ENCODE measurements at places on chromosomes 5 and 9. TPM values are rescaled to one million over a fixed set of nuclear protein-coding genes. Genes with fewer than 3 reads are reported as not detected.

Gene CDX1
- 325 TPM for polyA plus RNA-seq

DNA sequence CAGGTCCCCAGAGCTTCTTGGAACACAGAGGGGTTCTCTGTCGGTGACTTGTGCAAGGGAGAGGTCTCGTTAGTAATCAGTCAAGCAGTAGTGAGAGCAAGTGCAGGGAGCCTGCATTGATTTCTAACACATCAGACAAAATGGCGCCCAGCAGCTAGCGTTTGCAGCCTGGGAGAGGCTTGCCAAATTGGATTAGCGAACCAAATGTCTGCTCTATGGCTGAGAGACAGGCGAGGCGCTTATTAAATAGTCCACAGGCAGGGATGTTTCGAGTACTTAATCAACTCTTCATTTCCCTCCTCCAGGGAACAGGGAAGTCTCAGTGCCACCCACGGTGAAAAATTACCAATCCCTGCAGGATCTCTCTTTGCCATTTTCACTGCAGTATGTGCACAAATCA lies 131.4 kb upstream of the SHB start:
- no peak for DNase-seq

GRCh38 chr5:174399411-174399810 lies 325.0 kb upstream of the MSX2 start:
- no peak for DNase-seq

DNA sequence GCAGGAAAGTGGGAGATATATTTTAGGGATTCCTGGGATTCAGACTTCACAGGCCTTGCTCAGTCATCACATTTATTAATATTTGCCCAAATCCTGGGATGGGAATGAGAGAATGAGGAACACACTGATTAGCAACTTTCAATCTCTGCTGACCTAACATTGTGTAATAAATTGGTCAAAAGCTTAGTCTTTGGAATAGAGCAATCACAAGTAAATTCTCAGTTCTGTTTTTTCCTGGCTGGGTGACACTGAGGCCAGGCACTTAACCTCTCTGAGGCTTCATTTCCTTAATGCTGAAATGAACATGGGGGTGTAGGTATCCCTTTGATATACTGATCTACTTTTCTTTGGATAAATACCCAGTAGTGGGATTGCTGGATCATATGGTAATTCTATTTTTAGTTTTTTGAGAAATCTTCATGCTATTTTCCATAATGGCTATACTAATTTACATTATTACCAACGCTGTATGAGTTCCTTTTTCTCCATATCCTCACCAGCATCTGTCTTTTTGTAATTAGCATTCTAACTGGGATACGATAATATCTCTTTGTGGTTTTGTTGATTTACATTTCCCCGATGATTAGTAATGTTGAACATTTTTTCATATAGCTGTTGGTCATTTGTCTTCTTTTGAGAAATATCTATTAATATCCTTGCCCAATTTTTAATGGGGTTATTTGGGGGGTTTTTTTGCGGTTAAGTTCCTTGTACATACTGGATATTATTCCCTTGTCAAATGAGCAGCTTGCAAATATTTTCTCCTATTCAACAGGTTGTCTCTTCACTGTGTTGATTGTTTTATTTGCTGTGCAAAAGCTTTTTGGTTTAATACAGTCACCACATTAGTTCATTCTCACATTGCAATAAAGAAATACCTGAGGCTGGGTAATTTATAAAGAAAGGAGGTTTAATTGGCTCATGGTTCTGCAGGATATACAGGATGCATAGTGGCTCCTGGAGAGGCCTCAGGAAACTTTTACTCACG lies 36.8 kb upstream of the NIPBL start:
- no peak for DNase-seq

Gene ECSCR
- polyA plus RNA-seq = 2.5 TPM

DNA sequence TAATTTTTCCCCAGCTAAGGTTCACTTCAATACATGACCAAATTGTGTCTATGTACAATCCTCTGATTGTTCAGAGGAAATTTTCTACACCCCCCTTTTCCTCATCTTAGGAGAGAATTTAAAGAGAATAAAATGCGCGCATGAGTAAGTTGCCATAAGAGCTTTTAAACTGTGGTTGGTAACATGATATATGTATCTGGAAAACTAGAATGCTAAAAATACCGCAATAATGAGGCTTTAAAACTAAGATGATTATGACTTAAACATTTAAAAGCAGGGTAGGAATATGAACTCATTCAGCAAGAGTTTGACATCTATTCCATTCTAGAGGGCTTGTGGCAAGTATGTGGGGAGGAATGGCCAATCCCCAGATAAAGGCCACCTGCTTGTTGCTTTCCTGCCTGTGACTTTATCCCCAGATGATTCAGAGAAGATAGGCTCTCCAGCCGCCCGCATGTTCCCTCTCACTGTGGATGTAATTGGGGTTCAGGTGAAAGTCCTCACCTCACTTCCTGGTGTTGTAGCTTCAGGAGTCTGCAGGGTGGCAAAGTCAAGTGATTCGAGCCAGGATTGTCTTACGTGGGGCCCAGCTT lies 26.5 kb upstream of the BASP1 start:
- DNase-seq = no peak

DNA sequence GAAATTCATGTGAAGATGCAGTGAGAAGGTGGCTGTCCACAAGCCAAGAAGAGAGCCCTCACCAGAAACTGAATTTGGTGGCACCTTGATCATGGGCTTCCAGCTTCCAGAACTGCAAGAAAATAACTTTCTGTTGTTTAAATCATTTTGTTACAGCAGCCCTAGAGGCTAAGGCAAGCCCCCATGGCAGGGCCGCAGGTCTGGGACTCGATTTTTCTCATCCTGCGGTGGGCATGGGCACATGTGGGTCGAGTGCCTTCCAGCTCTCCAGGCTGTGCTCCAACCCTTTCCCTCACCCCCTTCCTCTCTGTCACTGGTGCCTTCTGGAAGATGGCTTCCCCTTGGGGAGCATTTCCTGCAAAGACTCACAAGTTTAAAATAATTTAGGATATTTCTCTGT lies 40.7 kb downstream of the AHRR start:
- no peak for DNase-seq

- DNase-seq = no peak
These were observed 28.7 kb downstream of the DNAJC21 start for GRCh38 chr5:34957857-34958690.

DNA sequence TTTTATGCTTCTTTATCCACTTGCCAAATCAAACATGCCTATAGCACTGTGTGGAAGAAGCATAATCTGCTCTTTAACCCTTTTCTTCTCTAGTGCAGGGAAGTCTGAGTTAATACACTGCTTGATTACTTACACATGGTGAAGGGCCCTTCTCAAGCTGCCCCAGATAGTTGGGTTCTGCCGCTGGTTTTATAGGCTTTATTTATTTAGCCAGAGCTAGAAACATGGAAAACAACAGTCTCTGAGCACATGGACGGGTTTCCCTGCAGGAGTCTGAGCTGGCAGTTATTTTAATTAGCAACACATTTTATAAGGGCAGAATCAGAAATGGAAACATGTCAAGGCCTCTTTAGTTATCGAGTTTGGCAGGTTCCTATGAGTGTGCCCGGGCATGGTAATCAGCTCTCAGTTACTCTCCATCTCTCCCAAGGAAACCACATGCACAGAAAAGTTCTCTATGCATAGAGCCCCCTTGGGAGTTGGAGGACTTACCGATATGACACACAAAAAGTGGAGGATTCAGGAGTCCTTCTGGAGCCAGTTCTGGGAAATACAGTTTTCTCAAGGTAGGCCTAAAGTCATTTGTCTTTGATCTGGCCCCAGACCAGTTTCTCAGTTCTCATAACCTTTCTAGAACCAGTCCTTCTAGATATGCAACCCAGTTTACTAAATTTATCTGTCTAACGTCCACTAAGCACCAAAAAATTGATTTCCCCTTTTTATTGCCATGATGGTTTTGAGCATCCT lies 564.8 kb downstream of the ACTL7B start:
- no peak for DNase-seq

DNA sequence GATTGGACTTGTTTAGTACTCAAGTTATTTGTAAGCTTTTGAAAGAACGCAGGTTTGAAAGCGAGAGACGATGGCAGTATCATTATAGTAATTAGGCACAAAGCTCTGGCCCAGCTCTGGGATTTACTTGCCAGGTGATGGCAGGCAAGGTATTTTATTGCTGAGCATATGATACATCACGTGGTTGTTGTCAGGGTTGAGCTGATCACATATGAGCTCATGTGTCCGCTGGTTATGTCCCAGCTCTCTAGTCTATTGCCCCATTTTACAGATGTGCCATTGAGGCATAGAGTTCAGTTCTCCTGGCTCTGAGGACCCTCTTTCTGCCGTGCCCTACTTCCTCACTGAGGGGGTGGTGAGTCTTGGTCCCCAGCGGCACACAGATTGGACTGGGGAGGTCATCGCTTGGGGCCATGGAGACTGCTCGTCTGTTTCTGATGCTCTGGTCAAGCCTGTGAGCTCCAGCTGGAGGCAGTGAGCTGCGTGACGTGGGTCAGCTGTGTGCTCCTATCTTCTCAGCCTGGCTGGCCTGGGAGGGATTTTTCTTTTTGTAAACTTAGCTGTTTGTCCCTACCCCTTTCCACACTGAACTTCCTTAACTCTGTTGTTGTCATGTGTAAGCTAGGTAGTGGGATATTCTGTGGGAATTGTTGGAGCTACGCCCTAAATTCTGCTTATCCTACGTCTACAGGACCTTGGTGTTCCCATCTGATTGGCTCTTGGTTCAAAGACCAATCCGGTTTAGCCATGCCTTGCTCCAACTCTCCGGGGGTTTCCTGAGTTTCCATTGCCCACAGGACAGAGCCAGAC lies 2.2 kb downstream of the NXNL2 start:
- DNase-seq = no peak

DNA sequence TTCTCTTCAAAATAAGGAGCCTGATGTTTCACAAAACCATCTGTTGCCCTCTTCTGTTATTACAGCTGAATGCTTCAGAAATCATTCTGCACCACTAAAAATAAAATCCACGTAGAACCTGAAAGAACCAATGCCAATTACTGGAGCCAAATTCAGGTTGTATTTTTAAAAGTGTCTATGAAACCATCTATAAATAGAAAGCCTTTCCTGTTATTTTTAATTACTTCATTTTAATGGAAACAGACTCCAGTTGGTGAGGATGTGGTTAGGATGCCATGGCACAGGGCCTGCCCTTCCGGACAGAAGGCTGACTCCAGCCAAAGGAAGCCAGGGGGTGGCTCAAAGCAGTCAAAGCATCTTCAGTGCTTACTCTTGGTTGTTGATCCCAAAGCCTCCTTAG lies 119.8 kb downstream of the TENT4A start:
- DNase-seq = no peak

DNA sequence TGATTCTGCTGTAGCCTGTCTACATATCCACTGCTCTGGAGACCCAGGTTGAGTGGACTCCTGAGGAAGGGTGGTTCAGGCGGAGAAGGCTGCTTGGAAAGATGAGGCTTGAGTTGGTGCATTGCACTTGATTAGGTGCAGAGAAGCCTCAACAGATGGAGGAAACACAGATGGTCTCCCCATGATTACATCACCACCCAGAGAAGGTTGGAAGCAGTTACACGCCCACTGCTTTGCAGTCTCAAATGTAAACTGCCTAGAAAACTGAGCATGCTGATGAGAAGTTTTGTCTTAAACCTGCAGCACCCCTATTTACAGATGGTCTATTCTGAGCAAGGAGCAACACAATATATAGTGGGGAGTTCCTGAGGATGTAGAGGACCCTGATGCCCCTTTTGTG lies 266.6 kb downstream of the PIK3R1 start:
- no peak for DNase-seq

DNA sequence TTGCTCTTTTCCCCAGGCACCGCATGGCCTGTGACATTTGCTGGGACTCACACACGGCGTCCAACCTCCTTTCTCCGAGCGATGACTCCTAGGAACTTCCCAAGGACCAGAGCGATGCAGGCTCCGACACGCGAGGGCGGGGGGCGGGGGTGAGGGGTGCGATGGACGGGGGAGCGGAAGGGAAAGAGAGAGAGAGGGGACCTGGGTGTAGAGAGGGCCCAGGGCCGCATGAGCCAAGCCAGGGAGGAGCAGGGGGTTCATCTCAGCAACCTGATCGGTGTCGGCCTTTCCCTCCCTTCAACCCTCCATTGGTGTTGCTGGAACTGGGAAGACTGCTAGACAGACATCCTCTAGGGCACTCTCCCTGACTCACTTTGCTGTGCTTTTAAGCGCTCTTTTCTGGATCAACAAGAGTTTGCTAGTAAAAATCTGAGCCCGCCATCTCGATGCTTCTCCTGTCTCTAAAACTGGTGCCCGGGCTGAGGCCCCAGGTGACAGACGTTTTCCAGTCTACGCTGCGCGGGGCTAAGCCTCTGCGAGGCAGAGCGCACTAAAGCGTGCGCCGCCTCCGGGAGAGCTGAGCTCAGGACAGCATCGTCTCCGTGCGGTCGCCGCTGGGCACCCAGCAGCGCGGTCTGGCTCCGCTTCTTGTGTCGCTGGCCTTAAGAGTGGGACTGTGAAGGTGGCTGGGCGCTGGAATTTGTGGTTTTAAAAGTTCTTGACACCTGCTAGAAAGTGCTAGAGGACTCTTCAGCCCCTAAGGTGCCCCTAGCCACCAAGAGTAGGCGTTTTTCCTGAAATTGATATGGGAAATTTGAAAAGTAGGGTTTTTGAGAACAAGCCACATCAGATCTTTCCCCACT lies 1.0 kb upstream of the TSLP start:
- DNase-seq = peak; percentile 63

DNA sequence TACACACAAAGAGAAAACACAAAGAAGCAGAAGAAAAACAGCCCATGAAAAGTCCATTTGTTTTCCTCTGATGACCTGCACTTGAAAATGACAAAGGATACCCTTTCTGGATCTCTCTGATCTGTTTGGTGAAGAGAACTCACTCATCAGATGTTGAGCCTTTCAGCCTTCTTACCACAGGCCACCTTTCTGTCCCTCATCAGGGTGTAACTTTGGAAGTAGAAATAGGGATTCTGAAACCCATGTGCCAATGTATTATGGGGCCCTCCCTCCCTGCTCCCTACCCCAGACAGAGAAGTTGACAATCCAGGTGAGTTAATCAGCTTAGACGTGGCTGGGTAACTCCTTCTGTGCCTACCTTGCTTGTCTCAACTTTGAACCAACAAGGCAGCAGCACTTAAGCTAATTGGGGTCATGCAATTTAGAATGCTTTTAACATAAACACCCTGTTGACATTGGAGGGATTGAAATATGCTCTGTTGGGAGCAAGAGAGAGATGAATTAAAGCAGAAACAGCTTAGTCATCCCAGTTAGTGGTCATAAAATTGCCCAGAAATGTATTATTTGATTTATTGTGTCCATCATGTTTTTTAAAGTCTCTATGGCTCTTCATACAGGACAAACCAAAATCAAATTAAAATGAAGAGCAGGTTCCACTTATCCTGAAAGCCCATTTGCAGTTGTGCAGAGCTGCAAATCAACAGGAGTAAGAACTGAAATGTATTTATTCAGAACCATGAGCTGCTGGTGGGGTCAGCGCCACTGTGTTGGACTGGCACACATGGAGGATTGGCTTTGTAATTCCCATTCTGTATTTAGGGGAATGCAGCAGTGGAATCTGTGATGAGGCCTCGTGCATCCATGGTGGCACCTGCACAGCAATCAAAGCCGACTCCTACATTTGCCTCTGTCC lies 132.0 kb downstream of the LIFR start:
- no peak for DNase-seq

DNA sequence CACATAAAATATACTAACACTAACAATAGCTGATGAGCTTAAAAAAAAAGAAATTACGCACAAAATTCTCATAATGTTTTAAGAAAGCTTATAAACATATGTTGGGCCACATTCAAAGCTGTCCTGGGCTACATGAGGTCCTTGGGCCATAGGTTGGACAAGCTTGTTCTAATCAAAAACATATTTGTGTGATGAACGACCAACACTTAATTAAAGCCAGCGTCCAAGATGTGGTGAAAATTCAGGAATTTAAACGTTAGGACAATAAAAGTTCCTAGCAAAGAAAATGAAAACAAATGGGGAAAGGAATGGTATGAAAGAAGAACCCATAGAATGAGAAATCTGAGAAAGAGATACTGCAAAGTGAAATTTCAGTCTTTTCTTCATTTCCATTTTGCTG lies 429.6 kb upstream of the DMAC1 start:
- no peak for DNase-seq
